ENCODE measurements at places on chromosomes 2 and 18. TPM values are rescaled to one million over a fixed set of nuclear protein-coding genes. Genes with fewer than 3 reads are reported as not detected.

The TMSB10 gene
- 8,608 TPM for total RNA-seq

The ADCYAP1 gene
- total RNA-seq: not detected

The TFPI gene
- total RNA-seq: 56.0 TPM

The C2orf80 gene
- total RNA-seq: not detected

The TCF23 gene
- not detected for total RNA-seq

The LRP1B gene
- total RNA-seq: not detected

The TAF4B gene
- 5.4 TPM for total RNA-seq

The PPIL3 gene
- total RNA-seq: 32.4 TPM

The SPDYA gene
- total RNA-seq: 0.24 TPM

The OTOS gene
- total RNA-seq: not detected

The FTCDNL1 gene
- 2.3 TPM for total RNA-seq

The TIGD1 gene
- 4.7 TPM for total RNA-seq

The CD8B2 gene
- total RNA-seq: not detected

The MITD1 gene
- total RNA-seq: 28.5 TPM

The SERPINB11 gene
- total RNA-seq: not detected

The MAPK4 gene
- total RNA-seq: 0.16 TPM

The SULT1C2 gene
- 1.3 TPM for total RNA-seq

The TRIM54 gene
- 0.48 TPM for total RNA-seq

The PEX13 gene
- 17.5 TPM for total RNA-seq

The OLA1 gene
- total RNA-seq: 121 TPM

The CNGA3 gene
- total RNA-seq: not detected

The STPG4 gene
- 0.12 TPM for total RNA-seq

The TPO gene
- 0.15 TPM for total RNA-seq

The CNTNAP5 gene
- total RNA-seq: not detected

The SNORC gene
- 9.3 TPM for total RNA-seq

The CABYR gene
- total RNA-seq: 11.3 TPM

The CD226 gene
- total RNA-seq: 0.06 TPM

The NETO1 gene
- total RNA-seq: not detected

The ALLC gene
- 0.06 TPM for total RNA-seq

The TMEM37 gene
- 1.9 TPM for total RNA-seq

The POTEE gene
- 0.03 TPM for total RNA-seq

The FBXO48 gene
- 0.65 TPM for total RNA-seq

The HS6ST1 gene
- total RNA-seq: 12.9 TPM

The CNRIP1 gene
- total RNA-seq: 2.1 TPM

The CIDEA gene
- not detected for total RNA-seq

The LHCGR gene
- not detected for total RNA-seq

The C2orf81 gene
- total RNA-seq: 2.8 TPM

The CKAP2L gene
- total RNA-seq: 13.4 TPM

The UGT1A4 gene
- total RNA-seq: not detected

The CLEC4F gene
- not detected for total RNA-seq

The FZD7 gene
- 6.9 TPM for total RNA-seq

The MAL gene
- not detected for total RNA-seq

The SULT1C4 gene
- not detected for total RNA-seq

The HOXD3 gene
- total RNA-seq: 0.27 TPM

The TBR1 gene
- not detected for total RNA-seq

Data from A549 treated with CpdA at 1 μM for 4 hours (cell line).